ENCODE measurements at places on chromosomes 4 and X.

- DNase-seq = no peak
Observed at GRCh38 chrX:26851981-26852380, 611.2 kb downstream of the PPP4R3C start.

DNA sequence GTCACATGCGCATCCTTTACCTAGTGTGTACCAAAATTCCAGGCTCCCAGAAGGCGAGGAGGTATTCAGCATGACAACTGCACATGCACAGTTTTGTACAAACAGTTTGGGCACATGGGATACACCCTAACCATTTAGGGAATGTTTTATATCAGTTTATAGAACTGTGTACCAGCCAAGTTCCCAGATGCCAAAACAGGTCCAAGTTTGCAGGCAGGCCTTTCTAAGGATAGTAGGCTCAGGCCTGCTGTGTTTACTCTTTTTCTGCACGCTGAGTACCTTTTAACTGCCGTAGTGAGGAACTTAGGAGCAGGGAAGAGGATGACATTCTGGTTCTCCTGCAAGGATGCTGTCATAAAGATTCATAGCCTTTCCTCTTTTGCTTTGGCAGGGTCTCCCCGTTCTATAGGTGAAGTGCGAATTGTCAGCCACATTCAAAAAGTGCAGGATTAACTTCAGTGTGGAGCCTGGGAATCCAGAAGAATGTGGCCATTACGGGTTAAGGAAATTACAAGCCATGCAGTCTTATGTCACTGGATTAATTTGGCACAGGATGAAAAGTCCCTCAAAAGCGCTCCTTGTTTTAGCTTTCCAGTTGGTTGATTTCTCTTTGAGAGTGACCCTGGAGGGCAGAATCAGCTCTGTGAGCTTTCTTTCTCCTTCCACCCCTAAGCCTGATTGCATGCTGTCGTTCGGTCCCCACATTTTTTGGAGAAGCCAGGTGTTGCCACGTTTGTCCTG is 259.8 kb downstream of the ARHGAP10 start:
- no peak for DNase-seq

- DNase-seq = no peak
Observed at GRCh38 chr4:100721490-100721889, 203.7 kb upstream of the EMCN start.

GRCh38 chr4:158006990-158007389 is 165.8 kb downstream of the GASK1B start:
- DNase-seq = no peak

- no peak for DNase-seq
Observed at GRCh38 chr4:122129061-122129460, 23.1 kb upstream of the BLTP1 start.

- DNase-seq = no peak
Observed at GRCh38 chrX:95332530-95332929, 1352.1 kb upstream of the DIAPH2 start.

DNA sequence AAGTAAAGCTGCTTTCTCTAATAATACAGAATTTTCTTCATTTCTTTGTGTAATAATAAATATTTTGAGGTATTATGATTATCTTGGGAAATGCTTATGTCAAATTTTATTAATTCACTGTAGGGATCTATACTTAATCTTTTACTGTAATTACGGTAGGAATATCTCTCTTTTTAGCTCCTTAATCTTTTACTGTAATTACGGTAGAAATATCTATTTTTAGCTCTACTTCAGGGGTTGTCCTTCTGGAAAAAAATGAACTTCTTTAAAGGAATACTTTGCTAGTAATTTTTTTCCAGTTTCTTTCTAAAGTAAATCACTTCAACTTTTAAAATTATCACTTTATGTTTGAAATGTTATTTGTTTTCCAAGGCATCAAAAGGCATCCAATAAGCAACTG is 2229.4 kb upstream of the AGA start:
- DNase-seq = no peak

GRCh38 chr4:79048878-79049277 is 109.6 kb upstream of the PAQR3 start:
- no peak for DNase-seq

GRCh38 chrX:119686087-119686691 is 6.8 kb downstream of the SEPTIN6 start:
- DNase-seq = no peak

GRCh38 chr4:84688605-84689004 is 105.7 kb downstream of the CDS1 start:
- DNase-seq = no peak

DNA sequence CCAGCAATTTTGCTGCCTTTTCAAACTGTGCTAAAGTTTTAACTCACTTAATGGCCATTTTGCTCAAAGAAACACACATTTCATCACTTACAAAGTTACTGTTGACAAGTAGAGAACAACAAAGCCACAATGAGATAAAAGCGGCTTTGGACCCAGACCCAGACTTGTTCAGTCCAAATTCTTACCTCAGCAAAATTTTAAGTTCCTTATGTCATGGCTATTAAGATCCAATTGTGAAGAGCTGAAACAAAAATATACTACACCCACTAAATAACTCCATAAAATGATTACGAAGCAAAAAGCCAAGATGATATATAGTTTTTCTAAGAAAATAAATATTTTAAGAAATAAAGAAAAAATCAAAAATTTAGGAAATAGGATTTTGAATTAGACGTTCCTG is 137.0 kb upstream of the INPP4B start:
- DNase-seq = no peak

- DNase-seq = no peak
Observed at GRCh38 chr4:185920171-185920570, 108.2 kb upstream of the SORBS2 start.

GRCh38 chr4:152459326-152459725 is 76.6 kb downstream of the FBXW7 start:
- DNase-seq = no peak

DNA sequence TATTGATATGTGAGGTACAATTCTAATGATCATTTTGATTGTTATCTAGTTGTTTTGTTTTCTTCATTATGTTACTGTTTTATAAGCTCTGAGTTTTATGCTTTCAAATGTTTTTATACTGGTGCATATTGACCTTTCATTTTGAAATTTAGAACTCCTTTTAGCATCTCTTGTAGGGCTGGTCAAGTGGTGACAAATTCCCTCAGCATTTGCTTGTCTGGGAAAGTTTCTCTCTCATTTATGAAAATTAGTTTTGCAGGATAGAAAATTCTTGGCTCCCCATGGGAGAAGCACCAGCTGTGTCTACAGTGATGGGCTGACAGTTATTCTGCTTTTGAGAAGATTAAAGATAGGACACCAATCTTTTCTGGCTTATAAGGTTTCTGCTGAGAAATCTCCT is 105.3 kb upstream of the SPRY1 start:
- no peak for DNase-seq

GRCh38 chr4:54660591-54660990 is 2.8 kb downstream of the KIT start:
- DNase-seq = no peak

- DNase-seq = no peak
Observed at GRCh38 chr4:76090241-76090691, 15.8 kb downstream of the ART3 start.

DNA sequence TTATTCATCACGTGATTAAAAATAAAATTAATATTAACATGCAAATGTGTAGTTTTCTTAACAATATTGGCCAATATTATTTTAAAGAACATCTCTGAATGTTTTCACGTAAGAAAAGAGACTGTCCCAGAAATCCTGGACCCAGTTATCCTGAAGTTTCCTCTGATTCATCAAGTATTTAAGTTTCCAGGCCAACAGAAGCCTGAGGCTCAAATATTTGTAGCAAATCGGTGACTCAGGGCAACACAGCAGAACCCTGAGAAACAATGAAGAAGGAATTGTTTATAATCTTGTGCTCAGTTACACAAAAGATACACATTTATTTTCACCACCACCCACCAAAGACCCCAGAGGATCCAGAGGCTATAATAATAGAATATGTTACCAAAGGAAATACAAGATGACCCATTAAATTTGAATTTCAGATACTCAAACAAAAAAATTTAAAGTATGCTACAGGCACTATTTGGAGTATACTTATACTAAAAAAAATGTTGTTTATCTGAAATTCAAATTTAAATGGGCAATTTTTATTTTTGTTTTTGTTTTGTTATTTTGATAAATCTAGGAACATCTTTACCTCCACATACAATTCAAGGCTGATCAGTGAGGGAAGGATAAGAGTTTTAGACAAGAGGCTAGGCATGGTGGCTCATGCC is 33.9 kb upstream of the SLC7A11 start:
- no peak for DNase-seq

GRCh38 chrX:104697294-104697693 is 131.3 kb downstream of the IL1RAPL2 start:
- DNase-seq = no peak

- no peak for DNase-seq
Observed at GRCh38 chr4:173318648-173319211, 15.4 kb downstream of the HMGB2 start.

DNA sequence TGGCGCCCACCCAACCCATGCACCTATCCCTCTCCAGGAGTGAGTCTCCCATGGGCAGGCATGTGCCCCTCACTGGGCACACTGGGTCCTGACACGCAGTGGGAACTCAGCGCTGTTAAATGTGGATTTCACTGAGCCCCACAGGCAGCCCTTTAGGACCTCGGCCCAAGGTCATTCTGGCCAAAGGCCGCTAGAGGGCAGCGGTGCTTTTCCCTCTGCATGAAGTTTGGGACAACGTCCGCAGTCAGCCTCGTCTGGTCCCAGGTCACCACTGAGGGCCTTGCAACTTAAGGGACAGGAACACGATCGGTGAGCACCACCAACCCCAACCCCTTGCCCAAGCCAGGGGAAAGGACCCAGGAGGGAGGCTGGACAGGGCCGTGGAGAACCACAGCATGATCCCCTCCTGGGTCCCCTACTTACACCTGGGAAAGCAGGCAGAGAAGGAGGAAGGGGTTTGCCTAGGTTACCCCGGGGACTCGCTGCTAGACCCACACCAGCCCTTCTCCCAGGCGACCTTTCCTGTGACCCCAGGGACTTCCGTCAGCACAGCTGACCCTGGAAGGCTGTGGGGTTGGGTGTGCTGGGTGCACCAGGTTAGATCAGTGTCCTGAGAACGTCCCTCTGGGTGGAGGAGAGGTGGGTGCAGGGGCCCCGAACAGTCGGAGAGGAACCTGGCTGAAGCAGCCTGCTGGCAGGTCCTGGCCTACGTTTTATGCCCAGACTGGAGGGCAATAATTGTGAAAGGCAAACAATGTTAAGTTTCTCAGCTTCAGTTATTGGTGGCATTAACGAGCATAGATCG is 24.0 kb downstream of the CYTL1 start:
- DNase-seq = no peak

GRCh38 chr4:168045354-168045753 is 47.0 kb upstream of the ANXA10 start:
- DNase-seq = no peak

DNA sequence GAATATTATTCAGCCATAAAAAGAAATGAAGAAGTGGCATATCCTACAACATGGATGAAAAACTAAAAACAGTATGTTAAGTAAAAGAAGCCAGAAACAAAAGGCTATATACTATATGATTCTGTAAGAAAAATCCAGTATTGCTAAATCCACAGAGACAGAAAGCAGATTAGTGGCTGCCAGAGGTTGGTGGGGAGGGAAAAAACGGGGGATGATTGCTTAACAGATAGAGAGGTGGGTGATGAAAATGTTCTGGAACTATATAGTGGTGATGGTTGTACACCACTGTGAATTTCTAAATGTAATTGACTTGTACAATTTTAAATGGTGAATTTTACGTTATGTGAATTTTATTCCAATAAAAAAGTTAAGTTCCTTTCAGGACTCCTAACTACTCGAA is 157.6 kb upstream of the SH3RF1 start:
- no peak for DNase-seq

- DNase-seq = no peak
Observed at GRCh38 chr4:78599931-78600375, 48.4 kb downstream of the ANXA3 start.

DNA sequence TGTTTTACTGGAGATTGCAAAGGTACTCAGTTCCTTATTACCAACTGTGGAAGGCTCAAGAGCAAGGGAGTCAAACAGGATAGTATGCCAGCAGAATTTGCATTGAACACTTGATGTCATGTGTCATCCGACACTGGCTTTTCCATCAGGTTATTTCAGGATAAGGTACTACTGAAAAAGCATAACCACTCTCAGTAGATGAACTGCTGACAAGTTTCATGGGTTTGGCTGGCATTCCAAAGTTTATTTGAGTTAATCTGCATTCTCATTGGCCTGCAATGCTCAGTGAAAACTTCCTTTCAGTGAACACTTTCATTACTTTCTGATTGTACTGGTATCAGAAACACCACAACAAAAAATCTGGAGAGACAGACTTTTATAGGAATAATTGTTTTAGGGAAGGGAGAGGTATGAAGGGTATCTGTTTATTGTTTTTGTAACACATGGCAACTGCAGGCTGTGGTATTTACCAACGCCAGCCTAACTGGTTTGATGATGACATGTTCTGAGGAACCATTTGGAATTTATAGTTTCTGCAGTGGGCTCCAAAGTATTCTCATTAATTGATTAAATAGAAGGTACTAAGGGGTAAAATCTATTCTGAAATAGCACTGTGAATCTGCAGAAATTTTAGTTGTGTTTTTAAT is 345.7 kb upstream of the NR3C2 start:
- no peak for DNase-seq

- no peak for DNase-seq
Observed at GRCh38 chrX:19811807-19812604, 75.4 kb downstream of the SH3KBP1 start.

- no peak for DNase-seq
Observed at GRCh38 chr4:16765546-16765945, 132.9 kb downstream of the LDB2 start.

GRCh38 chr4:25861951-25862410 is 807 bp downstream of the SEL1L3 start:
- no peak for DNase-seq
